ENCODE measurements at places on chromosomes 3 and 15.

DNA sequence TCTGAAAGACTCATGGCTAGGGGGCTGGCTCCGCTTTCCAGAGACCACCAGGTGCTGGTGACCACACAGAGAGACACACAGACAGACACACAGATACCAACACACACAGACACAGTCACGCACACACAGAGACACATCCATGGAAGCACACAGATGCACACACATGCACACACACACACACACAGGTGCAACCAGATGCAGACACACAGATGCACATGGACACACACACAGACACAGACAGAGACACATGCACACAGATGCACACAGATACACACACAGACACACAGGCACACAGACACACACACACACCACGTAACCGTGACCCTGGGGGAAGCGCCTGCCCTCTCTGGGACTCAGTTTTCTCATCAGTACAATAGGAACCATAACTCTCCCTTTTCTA is 132.2 kb downstream of the WNT7A start:
- no peak for DNase-seq

GRCh38 chr3:34279901-34280300 is 481.5 kb downstream of the PDCD6IP start:
- DNase-seq, result no peak

DNA sequence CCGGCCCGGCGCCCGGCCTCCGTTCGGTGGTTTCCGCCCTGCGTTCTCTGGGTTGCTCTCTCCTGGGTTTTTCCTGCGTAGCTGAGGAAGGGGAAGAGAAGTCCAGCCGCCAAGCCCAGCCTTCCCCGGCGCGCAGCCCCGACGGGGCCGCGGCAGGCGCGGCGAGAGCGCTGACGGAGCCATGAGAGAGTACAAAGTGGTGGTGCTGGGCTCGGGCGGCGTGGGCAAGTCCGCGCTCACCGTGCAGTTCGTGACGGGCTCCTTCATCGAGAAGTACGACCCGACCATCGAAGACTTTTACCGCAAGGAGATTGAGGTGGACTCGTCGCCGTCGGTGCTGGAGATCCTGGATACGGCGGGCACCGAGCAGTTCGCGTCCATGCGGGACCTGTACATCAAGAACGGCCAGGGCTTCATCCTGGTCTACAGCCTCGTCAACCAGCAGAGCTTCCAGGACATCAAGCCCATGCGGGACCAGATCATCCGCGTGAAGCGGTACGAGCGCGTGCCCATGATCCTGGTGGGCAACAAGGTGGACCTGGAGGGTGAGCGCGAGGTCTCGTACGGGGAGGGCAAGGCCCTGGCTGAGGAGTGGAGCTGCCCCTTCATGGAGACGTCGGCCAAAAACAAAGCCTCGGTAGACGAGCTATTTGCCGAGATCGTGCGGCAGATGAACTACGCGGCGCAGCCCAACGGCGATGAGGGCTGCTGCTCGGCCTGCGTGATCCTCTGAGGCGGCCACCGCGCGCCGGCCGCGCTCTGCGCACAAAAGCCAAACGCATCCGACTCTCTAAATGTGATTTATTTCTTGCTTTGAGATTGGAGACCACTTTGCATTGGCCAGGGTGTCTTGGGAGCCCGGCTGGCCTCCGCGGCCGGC is 727 bp downstream of the RAP2B start:
- DNase-seq, result peak; percentile 19

DNA sequence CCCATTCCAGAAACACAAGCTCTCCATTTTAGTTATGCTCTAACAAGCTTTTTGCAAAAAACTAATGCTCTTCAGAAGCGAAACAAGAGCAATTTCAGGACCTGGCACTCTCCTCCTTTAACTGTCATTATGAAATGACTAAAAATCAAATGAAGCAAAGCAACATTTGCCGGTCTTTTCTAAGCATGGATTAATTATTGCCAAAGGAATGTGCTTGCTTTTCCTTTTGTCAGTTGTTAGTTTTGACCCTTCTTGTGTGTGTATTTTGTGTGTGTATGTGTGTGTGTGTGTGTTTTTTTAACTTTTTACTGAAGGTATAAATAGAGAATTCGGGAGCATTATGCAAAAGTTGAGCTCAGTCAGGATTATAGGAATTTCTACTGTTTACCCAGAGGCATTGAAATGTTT is 509.1 kb downstream of the TUSC7 start:
- no peak for DNase-seq

DNA sequence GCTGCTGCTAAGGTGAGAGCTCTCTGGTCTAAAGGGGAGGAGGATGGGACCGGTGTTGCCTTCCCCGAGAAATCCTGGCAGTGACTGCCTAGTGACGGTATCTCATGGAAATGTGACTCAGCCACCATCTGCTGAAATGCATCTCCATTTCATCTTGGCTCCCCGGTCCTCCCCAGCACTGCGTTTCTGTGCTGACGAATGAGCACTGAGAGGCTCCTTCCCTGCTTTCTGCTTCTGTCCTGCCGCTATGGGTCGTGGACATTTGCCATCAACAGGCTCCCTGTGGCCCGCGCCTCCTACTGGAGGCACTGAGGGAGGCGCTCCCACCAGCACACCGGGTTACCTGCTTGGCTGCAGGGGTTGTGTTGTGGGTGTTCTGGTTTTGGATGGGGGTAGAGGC is 13.5 kb upstream of the SEC13 start:
- peak; percentile 27 for DNase-seq

- DNase-seq, result no peak
These were observed 18.6 kb downstream of the ARRDC4 start for GRCh38 chr15:97979140-97979520.
